AG09319 (cell line): ENCODE measurements at places on chromosomes 1 and 21.

GRCh38 chr1:243924588-243925349 is 74.7 kb upstream of the AKT3 start:
- no peak for DNase-seq

- no peak for DNase-seq
Measured at GRCh38 chr21:16550118-16550517, 820.3 kb downstream of the USP25 start.

GRCh38 chr1:202316186-202316585 is 25.6 kb downstream of the UBE2T start:
- no peak for DNase-seq

- DNase-seq = no peak
Measured at GRCh38 chr1:157960773-157961172, 32.7 kb upstream of the KIRREL1 start.

- no peak for DNase-seq
Measured at GRCh38 chr1:225466848-225467192, 39.0 kb upstream of the LBR start.

DNA sequence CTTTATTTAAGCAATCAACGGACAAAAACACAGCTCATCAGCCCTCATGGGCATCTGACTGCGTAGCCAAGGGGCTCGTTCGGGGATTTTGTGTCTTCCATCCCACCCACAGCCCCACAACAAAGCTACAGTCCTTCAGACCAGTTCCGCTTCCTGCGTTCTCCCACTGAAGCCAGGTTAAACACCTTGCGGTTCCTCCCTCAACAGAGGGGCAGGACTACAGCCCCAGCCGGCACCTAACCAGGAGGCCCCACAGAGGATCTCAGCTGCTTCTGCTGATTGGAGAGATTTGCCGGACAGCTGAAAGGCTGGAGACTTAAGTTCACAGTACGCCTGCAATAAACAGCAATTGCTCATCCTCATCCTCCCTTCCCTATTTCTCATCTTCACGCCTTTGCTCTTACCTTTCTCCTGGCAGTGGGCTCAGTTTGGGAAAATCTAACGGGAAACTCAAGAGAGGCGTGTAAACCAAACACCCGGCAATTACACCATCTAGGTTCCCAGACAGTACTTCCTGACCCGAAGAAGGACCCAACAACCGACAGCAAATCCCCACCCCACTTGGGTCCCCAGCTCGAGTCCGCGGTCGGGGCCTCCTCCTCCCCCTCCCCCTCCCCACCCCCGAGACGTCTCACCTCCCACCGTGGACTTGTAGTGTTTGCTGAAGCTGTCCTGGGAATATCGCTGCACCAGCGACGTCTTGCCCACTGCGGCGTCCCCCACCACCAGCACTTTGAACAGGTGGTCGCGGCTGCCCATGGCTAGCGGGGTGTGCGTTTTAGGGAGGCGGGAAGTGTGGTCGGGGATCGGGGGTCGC is 876 bp downstream of the RAB29 start:
- DNase-seq = no peak

GRCh38 chr1:111819566-111820263 is 64.0 kb downstream of the DDX20 start:
- no peak for DNase-seq

GRCh38 chr1:66476774-66477173 is 57.2 kb upstream of the SGIP1 start:
- no peak for DNase-seq

- DNase-seq = peak; percentile 14
Measured at GRCh38 chr1:224784265-224785039, 145.0 kb upstream of the DNAH14 start.

DNA sequence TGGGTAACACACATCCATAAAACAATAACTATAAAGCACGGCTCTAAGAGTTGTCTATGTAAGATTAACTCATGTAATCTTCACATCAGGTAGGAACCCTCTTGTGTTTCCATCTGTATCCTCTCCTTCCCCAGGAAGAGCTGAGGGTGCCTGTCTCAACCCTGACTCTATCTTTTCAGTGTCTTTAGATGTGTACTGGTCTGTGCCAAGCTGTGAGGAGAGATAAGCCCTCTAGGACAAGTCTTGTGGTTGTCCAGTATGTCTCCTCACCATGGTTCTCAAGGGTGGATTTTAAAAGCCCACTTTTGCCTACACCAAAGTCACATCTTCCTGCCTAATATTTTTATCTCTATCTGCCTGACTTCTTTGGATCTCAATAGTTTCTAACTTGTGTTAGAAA is 300.1 kb downstream of the KCNT2 start:
- DNase-seq = no peak

DNA sequence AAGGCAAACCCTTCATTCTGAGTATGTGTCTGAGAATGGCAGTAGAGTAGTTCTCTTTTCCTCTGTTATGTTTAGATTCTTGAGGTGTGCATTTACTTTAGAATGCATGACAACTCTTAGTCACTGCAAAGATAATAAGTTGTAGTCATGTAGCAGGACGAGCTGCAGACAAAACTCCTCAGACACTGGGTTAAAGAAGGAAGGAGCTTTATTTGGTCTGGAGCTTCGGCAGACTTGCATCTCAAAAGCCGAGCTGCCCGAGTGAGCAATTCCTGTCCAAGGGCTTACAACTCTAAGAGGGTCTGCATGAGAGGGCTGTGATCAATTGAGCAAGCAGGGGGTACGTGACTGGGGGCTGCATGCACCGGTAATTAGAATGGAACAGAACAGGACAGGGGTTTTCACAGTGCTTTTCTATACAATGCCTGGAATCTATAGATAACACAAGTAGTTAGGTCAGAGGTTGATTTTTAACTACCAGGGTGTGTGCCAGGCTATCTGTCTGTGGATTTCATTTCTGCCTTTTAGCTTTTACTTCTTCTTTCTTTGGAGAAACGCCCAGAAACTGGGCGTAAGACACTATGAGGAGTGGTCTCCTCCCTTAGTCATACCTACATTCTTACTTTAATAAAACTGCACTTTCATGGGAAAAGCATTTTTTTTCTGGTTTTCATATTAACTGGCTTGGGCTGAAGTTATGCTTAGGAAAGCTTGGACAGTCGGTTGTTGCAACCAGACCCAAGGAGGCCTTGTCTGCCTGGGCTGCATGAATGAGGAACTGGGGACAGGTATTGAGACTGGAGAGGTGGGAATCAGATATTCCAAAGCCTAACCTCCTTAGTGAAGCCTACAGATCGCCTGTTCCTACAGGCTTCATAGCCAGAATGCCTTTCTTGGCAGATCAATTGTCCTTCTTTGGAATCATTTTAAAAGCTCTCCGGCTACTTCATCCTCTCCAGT is 115.1 kb downstream of the RHOU start:
- DNase-seq = no peak

GRCh38 chr1:61523229-61523628 is 201.7 kb downstream of the TM2D1 start:
- DNase-seq = no peak

- no peak for DNase-seq
Measured at GRCh38 chr1:192506741-192507155, 68.8 kb upstream of the RGS1 start.

DNA sequence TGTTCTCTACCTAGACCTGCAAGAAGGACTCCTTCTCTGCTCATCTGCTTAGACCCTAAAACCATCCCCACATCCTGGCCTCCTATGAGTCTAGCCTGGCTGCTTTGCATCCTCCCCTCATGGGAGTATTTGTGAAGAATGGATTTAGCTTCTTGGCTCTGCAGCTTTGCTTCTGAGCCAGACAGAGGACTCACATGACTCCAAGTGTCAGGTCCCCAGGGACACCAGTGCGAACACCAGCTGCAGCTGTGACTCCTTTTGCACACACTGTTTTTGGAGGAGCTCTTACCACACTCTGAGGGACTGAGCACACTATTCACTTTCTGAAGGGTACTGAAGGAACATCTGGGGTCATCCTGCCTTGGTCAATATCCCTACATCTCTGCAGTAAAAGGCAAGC is 131.8 kb upstream of the SGIP1 start:
- DNase-seq = no peak

GRCh38 chr1:239011382-239011781 is 375.0 kb upstream of the CHRM3 start:
- no peak for DNase-seq

GRCh38 chr1:226041419-226041818 is 21.1 kb upstream of the H3-3A start:
- no peak for DNase-seq

DNA sequence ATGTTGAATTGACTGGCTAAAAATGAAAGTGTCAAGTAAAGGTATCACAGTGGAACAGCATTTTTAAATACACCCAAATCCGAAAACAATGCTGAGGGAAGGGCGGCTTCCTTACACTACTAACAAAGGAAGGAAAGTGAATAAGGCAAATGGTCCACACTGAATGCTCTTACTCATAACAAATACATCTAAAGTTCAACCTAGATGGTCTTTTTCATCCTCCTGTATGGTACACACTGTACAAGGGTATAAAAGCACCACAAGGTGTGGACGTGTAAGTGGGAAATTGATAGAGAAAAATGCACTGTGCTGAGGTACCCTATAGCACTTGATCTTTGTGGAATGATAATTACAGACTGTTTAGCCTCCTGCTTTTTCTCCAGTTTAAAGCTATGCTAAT is 7.1 kb upstream of the PALMD start:
- DNase-seq = no peak

GRCh38 chr1:110714374-110714995 is 39.7 kb upstream of the KCNA3 start:
- no peak for DNase-seq

GRCh38 chr1:220810963-220811362 is 24.2 kb downstream of the MTARC1 start:
- no peak for DNase-seq

GRCh38 chr21:24200052-24200451 is 1407.2 kb downstream of the MRPL39 start:
- no peak for DNase-seq

DNA sequence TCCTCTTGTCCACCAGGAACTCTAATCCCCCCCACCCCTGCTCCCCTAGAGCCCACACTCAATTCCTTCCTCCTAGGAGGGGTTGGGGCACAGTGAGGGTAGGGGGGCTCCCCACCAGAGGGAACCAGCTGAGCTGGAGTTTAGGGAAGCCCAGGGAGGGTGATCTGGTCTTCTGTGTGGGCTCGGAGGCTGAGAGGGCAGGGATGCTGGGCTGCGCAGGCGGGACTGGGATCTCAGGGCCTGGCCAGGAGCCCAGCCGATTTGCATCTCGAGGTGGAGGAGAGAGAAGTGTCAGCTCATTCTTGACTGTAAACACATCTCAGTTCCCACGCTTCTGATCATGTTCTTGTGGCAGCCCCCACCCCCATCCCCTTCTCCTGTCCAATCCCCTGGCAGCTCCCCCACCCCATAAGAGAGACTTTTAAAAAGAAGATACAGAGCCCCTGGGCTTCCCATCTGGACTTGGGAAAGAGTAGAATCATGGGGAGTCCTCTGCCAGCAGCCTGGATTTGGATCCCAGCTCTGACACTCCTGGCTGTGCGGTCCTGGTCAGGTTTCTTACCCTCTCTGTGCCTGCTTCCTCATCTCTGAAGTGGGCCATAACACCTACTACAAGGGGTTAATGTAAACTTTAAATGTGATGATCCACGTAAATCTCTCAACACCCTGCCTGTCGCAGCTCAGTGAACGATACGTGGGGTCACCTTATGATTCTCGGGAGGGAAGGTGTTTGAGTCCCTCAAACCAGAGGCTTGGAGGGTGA is 6.6 kb downstream of the PEAR1 start:
- no peak for DNase-seq

DNA sequence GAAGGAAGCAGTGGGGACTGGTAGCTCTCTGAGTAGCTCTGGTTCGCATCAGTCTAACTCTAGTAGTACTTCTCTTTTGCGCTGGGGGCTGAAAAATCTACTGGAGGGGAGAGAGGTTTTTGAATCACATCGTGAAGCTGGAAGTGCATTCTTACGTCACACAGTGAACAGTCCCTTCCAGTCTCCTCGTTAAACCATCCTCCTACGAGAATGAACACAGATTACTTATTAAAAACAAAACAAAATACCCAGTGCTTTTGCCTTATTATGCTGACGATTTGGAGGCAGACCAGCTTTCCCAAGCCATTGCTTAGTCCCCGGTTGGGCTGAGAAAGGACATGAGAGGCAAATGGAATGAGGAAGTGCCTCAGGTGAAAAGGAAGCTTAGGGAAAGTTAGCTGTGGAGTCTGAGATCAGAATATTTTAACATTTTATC is 16.1 kb downstream of the HUNK start:
- DNase-seq = no peak

- no peak for DNase-seq
Measured at GRCh38 chr21:43603641-43604504, 55.4 kb downstream of the HSF2BP start.

DNA sequence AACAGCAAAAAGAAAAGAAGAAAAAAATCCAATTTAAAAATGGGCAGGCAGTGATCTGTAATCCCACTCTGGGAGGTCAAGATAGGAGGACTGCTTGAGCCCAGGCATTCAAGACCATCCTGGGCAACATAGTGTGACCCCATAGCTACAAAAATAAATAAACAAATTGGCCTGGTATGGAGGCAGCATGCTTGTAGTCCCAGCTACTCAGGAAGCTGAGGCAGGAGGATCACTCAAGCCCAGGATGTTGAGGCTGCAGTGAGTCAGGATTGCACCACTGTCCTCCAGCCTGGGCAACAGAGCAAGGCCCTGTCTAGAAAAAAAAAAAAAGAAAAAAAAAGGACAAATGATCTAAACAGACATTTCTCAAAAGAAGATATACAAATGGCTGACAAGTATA is 99.6 kb downstream of the EIF4G3 start:
- no peak for DNase-seq

GRCh38 chr1:119004781-119005180 is 16.6 kb upstream of the TBX15 start:
- no peak for DNase-seq

- no peak for DNase-seq
Measured at GRCh38 chr1:203096566-203096965, 10.8 kb upstream of the MYOG start.

GRCh38 chr1:52660807-52661206 is 27.8 kb downstream of the SHISAL2A start:
- no peak for DNase-seq

DNA sequence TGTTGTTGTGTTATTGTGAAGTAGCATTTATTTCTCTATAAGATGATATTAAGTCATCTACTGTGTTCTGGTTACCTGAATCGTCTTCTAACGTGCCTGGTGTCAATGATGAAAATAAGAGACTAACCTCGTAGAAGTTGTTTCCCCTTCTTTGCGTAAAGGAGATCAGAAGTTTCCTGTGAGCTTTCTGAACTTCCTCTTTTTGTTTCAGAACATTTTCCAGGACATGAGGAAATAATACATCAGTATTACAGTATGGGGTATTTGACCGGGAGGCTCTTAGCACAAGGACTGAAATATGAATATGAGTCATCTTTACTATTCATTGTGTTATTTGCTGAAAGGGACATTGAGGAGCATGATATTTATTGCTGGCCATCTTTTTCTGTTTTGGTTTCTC is 1.3 kb downstream of the ST6GALNAC3 start:
- no peak for DNase-seq

- DNase-seq = no peak
Measured at GRCh38 chr21:42340187-42341050, 10.4 kb downstream of the TFF2 start.

- DNase-seq = no peak
Measured at GRCh38 chr1:94804442-94804837, 15.7 kb upstream of the SLC44A3 start.
